ENCODE measurements at places on chromosomes 5 and 9.

DNA sequence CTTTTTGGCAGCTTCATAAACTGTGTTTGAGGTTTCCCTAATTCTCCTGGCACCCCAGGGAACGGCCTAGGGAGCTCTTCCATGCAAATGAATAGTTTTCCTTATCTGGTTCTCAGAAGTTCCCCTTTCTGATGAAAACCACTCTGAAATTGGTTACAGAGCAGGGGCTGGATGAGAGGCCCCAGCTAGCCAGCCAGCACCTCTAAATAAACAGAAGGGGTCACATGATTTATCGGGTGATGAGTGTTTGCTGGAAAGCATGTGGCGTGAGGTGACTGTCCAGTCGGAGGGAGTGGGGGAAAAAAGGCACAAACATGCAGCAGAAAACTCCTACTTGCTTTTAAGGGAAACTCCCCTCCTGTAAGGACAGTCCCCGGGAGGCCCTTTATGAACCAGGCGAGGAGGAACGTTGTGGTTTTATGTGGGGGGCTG lies 261.2 kb upstream of the ANKRD55 start:
- DNase-seq = no peak

DNA sequence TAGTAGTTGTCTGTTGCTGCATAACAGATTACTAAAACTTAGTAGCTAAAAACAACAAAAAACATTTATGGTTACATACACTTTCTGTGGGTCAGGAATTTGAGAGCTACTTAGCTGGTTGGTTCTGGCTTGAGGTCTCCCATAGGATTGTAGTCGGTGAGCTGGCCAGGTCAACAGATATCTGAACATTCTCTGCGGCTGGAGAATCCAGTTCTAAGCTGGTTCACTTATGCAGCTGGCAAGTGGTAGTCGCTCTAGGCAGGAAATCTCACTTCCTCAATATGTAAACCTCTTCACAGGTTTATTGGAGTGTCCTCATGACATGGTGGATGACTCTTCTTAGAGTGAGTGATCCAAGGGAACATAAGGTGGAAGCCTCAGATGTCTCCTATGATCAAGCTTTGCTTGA lies 65.7 kb upstream of the TNFAIP8 start:
- DNase-seq = no peak

GRCh38 chr9:104232781-104233341 lies 138.8 kb downstream of the SMC2 start:
- DNase-seq = no peak

GRCh38 chr5:80707645-80708044 lies 52.9 kb upstream of the DHFR start:
- no peak for DNase-seq

DNA sequence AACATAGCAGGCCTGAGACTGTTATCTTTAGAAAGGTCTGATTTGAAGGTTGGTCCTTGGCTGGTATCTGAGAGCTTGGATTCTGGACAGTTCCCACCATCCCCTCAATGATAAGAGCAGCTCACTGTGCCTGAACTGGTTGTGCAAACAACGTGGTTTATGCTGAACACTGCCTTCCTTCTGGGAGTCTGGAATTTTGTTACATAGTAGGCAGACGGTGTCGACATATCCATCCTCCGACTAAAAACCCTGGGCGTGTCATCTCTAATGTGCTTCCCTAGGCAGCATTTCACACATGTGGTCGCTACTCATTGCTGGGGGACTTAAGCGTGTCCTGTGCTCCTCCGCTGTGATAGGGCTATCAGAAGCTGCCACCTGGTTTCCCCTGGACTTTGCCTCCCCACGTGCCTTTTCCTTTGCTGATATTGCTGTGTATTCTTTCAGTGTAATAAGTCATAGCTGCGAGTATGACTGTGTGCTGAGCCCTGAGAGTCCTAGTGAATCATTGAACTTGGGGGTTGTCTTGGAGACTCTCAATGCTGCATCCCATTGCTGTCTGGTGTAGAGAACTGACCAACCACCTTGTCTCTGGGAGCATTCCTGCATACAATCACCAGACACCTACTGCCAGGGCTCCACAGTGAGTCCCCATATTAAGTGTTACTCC lies 119.1 kb upstream of the TBC1D2 start:
- DNase-seq = no peak

GRCh38 chr9:21904371-21904770 lies 89.8 kb downstream of the CDKN2A start:
- DNase-seq = no peak

GRCh38 chr5:8471581-8471980 lies 602.6 kb downstream of the MTRR start:
- DNase-seq = no peak

GRCh38 chr9:36407122-36407723 lies 7.2 kb upstream of the RNF38 start:
- DNase-seq = peak; percentile 30

- no peak for DNase-seq
Observed at GRCh38 chr5:10666531-10667299, 94.3 kb downstream of the DAP start.

- no peak for DNase-seq
Observed at GRCh38 chr5:55604611-55605067, 69.9 kb upstream of the PLPP1 start.

DNA sequence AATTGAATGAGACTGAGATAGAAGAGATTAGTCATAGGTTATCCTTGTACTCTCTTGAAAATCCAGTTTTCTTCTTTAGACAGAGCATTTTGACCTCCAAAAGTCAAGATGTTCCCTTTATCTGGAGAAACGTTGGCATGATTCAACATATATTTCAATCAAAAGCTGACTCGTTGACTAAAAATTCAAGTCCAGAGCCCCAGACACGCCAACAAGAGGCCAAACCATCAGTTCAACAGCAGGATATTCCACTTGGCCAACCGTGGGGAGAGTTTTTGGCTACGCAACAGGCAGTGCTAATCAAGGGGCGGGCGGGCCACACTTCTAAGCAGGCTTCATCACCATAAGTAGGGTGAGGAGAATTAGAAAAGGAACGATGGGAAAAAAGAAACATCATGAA lies 119.1 kb downstream of the SLIT3 start:
- DNase-seq = no peak

GRCh38 chr9:34446468-34446891 lies 11.9 kb downstream of the FAM219A start:
- DNase-seq = no peak

DNA sequence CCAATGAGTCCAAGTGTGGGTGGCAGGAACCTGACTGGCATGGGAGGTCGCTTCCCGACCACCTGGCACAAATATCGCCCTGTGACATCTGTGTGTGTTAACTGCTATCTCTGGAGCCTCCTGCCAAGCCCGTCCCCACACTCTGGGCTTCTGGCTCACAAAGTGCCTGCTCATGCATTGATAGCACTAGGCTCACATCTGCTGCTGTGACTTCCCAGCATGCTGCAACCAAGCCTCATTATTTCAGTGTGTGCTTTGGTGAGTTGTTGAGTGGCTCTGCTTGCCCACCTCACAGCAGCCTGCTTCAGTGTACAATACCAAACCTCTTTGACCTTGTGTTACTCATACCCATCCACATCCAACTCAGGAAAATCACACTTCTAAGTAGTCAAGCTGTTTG lies 139.8 kb downstream of the APBA1 start:
- no peak for DNase-seq

DNA sequence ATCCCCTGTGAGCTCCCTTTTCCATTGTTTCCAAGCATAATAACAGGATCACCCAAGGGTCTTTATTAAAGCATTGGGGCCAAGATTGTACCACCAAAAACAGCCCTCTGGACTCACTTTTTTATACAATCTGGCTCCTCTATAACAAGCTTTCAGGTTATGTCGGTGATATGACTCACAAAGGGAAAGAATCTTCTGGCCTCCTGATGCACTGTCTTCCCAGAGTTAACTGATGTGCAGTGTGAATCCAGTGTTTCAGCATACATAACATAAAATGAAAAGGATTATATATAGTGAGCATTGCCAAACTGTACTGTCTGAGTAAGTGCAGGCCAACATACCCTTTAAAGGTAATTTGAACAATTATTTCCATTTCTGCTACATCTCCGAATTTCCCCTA lies 33.9 kb upstream of the MAN2A1 start:
- no peak for DNase-seq

- DNase-seq = peak; percentile 14
Observed at GRCh38 chr9:92807757-92808725, 43.4 kb upstream of the BICD2 start.

DNA sequence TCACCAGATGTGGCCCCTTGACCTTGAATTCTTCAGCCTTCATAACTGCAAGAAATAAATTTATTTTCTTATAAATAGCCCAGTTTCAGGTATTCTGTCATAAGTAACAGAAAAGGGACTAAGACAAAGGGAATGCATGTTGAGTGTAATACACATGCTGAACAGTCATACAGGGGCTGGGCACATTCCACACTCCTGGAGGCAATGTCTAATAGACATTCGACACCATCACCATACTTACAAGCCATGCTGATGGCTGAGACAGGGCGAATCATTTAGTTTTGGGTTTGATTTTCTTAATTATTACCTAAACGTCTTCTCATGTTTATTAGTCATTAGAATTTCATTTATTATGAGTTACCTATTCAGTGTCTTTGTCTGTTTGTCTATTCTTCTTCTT lies 68.5 kb downstream of the TENT4A start:
- no peak for DNase-seq

- DNase-seq = no peak
Observed at GRCh38 chr9:106875529-106875928, 12.6 kb downstream of the ZNF462 start.

DNA sequence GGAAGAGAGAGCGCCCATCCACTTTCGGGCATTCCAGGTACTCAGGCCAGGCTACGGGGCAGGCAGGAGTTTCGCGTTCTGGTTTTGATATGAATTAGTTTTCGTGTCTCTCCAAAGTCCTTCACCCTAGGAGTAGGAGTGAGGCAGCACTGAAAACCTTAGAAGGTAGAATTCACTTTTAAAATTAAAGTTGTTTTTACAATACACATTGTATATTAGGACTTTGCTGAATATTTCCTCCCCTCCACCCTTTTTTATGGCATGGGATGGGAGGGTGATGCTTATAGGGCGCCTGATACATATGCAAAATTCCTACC lies 747 bp downstream of the ITGA1 start:
- DNase-seq = no peak

GRCh38 chr5:603081-603998 lies 8.8 kb upstream of the CEP72 start:
- no peak for DNase-seq

GRCh38 chr5:168401880-168402279 lies 84.4 kb upstream of the RARS1 start:
- no peak for DNase-seq

DNA sequence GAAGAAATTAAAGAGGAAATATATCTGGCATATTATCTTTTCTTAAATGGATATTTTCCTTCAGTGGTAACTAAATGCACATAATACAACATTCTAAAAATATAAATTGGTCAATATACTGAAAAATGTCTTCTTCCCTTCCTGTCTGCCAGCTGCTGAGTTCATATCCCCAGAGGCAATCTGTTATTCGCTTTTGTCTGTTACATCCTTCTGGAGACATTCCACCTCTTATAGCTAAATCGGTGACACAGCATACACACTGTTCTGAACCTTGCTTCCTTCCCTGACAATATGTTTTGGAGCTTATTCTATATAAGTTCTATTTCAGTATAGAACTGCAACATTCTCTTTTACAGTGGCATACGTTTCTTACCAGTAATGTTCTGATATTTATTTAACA lies 147.8 kb downstream of the TENT4A start:
- no peak for DNase-seq

- DNase-seq = no peak
Observed at GRCh38 chr5:74630453-74631066, 10.0 kb downstream of the ENC1 start.

DNA sequence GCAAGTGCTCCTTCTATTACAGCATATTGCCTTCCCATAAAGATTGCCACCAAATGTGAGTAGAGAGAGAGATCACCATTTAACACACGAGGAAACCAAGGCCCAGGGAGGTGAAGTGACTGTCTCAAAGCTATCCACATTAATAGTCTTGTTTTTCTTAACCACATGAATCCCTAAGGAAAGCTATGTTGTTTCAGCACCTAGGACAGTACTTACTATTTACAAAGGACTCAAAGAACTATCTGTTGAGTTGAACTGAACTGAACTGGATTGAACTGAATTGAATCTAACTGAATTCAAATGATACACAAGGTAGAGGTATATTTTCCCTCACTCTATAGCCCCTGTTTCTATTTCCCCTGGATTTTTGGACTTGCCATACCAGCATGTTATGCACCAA lies 430.4 kb downstream of the CAAP1 start:
- DNase-seq = no peak

- DNase-seq = no peak
Observed at GRCh38 chr9:81570083-81570482, 119.3 kb downstream of the TLE1 start.

DNA sequence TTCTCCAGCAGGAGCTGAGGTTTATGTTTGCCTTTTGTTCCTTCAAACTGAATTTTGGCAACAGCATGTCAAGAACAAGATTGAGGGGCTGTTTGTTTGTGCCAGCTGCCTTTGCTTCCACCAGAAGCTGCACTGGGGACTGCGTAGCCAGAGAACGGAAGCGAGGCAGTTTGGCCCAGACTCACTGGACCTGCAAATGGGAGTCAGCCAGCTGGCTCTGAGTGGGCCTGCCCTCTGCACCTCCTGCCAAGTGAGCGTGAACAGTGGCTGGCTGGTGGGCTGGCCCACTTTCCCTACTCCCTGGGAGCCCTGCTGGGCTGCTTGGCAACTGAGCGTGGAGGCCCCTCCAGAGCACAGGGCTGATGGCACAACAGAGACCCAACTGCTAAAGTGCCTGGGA lies 111.6 kb downstream of the GALNT10 start:
- no peak for DNase-seq

DNA sequence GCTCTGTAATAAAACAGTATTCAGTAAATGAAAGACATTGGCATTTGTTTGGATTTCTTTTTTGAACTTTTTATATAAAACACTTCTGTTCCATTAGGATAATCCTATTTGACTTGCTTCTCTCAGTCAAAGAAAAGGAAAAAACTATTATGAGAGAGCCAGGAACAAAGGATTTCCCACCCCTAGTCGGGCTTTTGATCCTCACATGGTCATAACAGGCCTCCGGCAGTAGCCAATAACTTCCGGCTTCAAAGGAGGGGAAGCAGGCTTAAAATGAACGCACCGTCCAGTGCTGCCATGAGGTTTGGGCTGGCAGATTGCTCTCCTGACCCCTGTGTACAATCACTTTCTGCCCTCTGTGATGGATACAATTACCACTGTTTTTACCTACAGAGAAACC lies 209.3 kb downstream of the ZNF608 start:
- no peak for DNase-seq

- no peak for DNase-seq
Observed at GRCh38 chr9:121679901-121680635, 28.6 kb downstream of the DAB2IP start.

DNA sequence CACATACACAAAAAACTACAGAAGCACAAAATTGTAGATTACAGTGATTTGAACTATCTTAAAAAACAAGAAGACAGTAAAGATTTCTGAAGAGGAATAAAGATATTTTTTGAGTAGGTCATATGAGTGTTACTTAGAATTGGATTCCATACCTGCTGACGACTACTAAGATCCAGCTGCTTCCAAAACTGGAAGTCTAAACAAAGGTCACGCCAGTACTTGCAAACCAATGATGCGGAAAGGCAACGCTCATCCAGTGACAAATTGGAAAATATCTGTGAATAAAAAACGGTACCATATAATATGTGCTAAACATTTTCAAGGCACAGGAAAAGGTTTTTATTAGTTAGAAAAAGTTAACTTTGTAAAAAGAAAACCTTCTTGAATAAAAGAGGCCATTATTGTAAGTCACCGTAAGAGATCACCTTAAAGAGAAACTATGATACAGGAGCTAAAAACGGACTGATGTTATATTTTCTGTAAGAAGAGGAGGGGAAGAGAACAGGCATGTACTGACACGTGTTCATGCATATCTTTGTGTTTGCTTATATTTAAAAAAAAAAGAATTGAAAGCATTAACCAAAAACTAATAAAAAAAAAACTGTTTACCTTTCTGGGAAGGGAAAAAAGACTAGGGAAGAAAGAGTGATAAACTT lies 14.1 kb downstream of the FBXL17 start:
- DNase-seq = no peak
